ENCODE measurements at places on chromosomes 11 and 22.

DNA sequence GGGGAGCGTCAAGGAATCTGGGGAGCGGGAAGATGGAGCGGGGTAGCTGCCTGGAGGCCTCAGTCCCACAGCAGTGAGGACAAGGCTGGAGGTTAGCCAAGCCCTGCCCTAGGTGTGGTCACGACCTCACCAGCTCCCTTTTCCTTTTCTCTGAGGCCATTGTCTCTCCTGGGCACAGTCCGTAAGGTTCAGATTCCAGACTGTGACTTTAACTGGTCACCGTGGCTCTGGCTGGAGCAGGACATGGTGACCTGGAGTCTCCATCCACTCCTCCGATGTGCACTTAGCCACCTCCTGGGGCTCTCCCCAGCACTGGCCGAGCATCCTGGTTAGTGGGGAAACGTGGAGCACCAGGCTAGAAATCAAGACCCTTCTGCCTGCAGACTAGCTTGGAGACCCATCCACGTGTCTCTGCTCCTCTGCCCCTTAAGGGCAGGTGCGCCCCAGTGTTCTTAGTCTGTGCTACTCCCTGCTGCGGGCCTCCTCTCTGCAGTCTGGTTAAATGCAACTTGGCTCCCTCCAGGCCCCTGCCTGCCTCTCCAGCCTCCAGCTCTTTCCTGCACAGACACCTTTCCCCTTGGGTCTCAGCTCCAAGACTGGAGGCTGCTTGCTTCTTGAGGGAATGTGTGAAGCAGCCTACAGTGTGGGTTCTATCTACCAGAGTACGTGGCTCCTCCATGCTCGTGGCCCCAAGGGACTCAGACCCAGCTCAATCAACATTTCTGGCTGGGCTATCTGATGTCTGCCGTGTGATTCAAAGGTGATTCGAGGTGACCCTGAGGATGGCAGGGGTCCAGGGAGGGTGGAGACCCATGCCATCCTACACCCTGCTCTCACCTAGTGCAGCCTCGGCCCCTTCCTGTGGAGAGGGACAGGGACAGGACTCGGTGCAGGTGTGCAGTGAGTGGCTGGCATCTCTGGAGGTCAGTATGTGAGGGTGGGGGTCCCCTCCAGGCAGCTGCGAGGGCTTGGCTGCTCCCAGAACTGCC lies 5.2 kb downstream of the SLC25A1 start:
- no peak for DNase-seq

- no peak for DNase-seq
Observed at GRCh38 chr11:111976767-111977145, 39.6 kb downstream of the DIXDC1 start.

DNA sequence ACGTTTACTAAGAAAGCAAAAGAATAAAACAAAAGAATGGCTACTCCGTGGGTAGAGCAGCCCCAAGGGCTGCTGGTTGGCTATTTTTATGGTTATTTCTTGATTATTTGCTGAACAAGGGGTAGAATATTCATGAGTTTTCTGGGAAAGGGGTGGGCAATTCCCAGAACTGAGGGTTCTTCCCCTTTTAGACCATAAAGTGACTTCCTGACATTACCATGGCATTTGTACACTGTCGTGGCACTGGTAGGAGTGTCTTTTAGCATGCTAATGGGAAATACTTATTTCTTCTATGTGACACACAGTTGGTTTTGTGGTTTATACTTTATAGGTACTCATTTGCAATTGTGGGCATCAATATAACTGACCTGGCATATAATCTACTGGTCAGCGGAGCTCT lies 56.3 kb downstream of the SLN start:
- no peak for DNase-seq

DNA sequence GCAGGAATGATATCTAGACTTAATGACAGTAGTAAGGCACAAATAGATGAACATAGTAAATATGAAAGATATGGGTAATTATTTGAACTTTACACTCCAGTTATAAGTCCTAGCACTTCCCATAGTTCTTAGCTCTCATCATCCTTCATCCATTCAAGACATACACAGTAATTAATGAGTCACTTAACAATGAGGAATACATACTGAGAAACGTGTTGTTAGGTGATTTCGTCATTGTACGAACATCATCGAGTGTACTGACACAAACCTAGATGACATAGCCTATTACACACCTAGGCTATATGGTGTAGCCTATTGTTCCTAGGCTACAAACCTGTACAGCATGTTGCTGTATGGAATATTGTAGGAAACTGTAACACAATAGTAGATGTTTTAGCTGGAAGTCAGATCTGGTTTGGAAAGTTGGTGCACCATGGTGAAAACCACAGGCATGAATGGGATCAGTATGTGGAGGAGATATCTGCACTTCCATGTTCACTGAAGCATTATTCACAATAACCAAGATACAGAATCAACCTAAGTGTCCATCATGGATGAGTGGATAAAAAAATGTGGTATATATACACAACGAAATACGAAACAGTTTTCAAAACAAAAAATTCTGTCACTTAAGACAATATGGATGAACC lies 229.9 kb upstream of the PITPNB start:
- DNase-seq: no peak

- no peak for DNase-seq
Observed at GRCh38 chr11:116473790-116474346, 298.9 kb downstream of the BUD13 start.

GRCh38 chr22:23240639-23241389 lies 60.5 kb downstream of the BCR start:
- peak; percentile 72 for DNase-seq

DNA sequence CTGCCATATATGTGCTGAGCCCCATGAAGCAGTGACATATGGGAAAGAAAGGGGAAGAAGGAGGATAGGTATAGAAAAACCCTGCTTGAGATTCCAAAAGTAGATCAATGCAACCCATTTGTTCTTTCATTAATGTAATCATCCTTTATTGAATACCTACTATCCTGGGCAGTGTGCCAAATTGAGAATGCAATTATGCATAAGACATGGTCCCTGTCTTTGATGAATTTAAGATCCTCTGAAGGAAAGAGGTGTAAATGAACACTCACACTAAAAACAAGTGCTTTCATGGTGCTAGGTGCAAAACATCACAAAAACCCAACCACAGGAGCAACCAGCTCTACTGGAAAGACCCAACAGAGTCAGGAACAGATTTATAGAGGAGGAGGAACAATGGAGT lies 29.7 kb downstream of the FLI1 start:
- no peak for DNase-seq

- no peak for DNase-seq
Observed at GRCh38 chr22:39150848-39151215, 1.6 kb downstream of the CBX7 start.

Measured in activated naive CD4-positive, alpha-beta T cell treated with anti-CD3 and anti-CD28 coated beads, Interleukin-2, amount 50 U/mL, for 72 hours (primary cell).